ENCODE measurements at places on chromosomes 2 and 18.
A peak's percentile ranks its signal among the peaks of the same experiment; 100 is the strongest.

- no peak for DNase-seq
Measured at GRCh38 chr2:27097341-27097740, 10.8 kb downstream of the KHK start.

DNA sequence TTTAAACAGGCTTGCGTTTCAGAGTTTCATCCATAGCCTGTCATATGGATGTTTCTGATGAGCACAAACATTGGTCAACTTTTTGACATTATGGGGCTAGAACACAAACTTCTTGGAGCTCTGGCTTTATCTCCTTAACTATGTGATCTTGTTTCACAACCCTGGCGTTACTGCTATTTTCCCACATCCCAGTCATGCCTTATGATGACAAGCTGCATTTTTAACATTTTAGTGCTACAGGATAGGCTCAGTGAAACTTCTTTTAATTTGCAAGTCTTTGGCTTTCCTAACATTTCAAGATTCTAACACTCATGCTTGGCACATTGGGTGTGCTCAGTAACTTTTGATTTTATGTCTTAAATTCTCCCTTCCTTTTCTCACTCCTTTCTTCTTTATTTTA, 21.0 kb upstream of the PDE1A start:
- peak; percentile 83 for DNase-seq

DNA sequence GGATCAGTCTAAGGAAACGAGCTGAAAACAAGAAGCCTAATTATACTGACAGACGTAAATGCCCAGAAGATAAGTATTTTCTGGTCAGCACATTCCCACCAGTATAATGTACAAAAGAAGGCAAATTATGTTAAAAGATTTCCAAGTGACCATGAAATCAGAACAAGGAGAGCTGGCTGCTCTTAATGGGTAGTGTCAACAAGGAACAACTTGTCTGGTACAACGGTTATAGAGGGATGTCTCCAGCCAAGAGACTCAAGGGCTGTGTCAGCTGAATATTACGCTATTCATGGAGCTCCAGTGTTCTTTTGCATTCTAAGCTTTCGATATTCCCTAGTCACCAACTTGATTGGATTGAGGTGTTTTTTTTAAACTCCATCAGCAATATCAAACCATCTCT, 8.6 kb upstream of the L3MBTL4 start:
- no peak for DNase-seq

DNA sequence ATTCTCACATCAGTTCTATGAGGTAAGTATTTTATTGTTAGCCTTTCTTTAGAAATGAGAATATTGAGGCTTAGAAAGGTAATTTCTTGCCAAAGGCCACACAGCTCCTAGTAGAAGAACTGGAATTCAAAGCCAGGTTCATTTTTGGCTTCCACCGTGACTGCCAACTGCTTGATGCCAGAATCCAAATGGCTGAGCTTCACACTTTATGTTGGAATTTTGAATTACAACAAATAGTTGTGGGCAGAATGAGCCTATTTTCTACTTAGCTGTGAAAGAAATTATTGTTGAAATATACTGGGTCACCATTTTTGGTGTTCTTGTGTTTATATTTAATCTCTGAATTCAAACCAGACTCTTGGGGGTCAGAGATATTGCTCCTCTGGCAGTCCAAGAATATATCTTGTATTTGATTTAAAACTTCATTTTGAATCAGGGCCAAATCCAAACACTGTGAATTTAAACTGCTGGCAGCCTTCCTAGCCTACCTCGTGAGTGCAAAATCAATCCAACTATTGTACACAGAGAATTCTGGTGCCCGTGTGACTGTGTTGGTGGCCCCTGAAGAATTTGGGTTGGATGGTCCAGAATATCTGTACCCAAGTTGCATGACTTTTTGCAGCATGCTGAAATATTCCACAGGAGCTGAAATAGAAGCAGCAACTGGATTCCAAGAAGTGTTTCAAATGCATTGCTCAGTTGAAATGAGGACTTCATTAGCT, 35.6 kb upstream of the LPIN1 start:
- no peak for DNase-seq

GRCh38 chr2:65055422-65056214, 598 bp upstream of the CEP68 start:
- no peak for DNase-seq

DNA sequence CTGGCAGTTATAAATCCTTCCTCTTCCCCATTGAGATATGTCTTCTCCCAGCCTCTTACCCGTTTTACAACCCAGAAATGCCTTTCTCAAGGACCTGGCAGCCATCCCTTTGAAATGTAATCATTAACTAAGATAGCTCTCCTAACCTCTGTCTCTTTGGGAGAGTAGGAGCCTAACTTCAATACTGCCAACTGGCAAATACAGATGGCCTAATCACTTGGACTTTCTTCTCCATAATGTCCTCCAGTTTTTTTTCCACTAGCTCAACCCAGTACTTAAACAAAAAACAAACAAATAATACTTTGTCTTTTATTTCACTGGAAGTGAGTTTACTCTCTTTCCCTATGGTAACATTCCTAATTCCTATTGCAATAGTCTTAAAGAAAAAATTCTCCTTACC, 1391.1 kb downstream of the SUCLG1 start:
- no peak for DNase-seq

GRCh38 chr2:219082332-219082958, 21.7 kb upstream of the IHH start:
- DNase-seq: no peak

GRCh38 chr2:40043191-40043590, 264.1 kb upstream of the THUMPD2 start:
- DNase-seq: peak; percentile 74

GRCh38 chr2:96089356-96090195, 26.8 kb downstream of the ADRA2B start:
- no peak for DNase-seq

DNA sequence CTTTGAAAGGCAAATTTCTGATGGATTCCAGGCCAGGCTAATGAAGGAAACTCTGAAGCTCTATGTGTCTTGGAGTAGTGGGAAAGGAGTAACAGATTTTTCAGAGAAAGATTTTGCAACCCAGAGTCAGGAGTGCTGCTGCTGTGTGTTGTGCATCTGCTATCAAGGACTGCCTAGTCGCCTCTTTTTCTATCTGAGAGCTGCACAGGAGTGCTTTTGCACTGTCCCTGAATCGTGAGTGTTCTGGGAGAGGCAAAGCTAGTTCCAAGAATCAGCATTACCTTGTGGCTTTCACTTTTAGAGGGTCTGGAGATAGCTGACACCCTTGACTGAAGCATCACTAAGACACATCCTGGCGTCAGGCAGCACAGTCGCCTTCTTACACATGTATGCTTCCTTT, 336.4 kb downstream of the PARD3B start:
- no peak for DNase-seq

- no peak for DNase-seq
Measured at GRCh38 chr2:28972778-28973335, 8.2 kb upstream of the TOGARAM2 start.

DNA sequence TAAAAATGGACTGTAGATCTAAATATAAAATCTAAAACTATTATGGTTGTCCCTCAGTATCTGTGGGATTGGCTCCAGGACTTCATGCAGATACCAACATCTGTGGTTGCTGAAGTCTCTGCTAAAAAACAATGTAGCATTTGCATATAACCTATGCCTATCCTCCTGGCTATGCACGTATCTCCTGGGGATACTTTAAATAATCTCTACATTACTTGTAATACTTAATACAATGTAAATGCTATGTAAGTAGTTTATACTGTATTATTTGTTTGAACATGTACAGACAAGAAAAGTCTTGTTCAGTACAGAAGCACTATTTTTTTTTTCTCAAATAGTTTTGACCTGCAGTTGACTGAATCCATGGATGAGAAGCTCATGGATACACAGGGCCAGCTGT, 134.9 kb downstream of the ZAP70 start:
- DNase-seq: no peak

DNA sequence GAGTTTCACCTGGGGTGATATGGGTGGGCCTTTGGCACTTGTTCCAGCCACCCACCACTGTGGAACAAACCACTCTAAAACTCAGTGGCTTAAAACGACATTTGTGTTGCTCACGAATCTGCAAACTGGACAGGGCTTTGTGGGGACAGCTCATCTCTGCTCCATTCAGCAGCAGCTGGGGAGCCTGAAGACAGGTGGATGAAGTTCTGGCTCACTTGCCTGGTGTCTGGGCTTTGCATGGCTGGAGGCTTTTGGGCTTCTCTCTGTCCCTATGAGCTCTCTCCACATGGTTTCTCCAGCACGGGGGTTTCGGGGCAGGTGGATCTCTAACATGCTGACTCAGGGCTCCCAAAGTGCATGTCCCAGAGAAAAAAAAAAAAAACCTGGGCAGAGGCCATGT, 93.0 kb upstream of the GLI2 start:
- no peak for DNase-seq
